ENCODE measurements at places on chromosomes 1 and 21.

- no peak overlapping the region for H3K27ac ChIP-seq
- no peaks in the 10 kb centered on the region for H3K36me3 ChIP-seq
- no peak overlapping the region for H3K4me3 ChIP-seq
- H3K27me3 ChIP-seq: no peaks in the 10 kb centered on the region
- H3K4me1 ChIP-seq: peaks cover 7% of the 10 kb centered on the region
Observed at GRCh38 chr1:233704170-233704897, 90.4 kb downstream of the KCNK1 start.

GRCh38 chr1:81409262-81409661, 391.5 kb upstream of the ADGRL2 start:
- H3K4me3 ChIP-seq: no peak overlapping the region
- H3K36me3 ChIP-seq: no peaks in the 10 kb centered on the region
- no peaks in the 10 kb centered on the region for H3K27me3 ChIP-seq

GRCh38 chr1:75338616-75339483, 204.7 kb downstream of the LHX8 start:
- H3K4me1 ChIP-seq: no peaks in the 10 kb centered on the region
- H3K36me3 ChIP-seq: no peaks in the 10 kb centered on the region
- DNase-seq: no peak

DNA sequence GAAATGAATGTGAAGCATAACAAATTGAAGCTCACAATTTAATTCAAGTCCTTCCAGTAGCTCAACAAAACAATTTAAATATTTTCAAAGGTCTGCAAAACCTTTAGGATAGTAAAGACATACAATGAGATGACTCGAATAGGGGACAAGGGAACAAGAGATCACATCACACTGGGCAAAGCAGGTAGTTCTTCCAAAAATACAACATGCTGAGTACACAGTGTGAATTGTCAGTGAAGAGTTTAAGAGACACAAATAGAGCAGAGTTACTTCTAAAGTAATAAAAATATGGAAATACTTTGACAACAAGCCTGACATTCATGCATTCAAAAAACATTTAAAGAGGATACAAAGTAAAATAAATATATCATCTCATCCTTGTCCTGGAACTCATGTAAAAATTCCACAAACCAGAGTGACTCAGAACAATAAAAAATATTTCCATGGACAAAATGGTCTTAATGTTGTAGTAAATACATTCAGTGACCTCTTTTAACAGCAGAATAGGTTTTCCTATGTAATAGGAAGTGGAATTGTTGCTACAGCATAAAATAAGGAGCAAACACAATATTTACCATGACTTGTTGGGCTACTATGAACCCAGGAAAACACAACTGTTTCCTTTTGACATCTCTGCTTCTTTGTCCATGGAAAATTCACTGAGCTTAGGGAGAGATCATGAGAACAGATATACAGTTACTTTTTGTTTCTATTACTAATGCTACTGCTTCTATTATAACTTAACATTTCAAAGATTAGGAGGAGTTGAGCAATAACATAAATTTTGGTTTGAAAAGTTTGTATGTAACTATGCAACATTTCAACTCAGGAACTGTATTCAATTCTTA, 83.7 kb upstream of the BCL10 start:
- DNase-seq: no peak
- no peaks in the 10 kb centered on the region for H3K27me3 ChIP-seq
- H3K4me1 ChIP-seq: no peaks in the 10 kb centered on the region
- no peak overlapping the region for H3K27ac ChIP-seq

- H3K27me3 ChIP-seq: peaks cover 49% of the 10 kb centered on the region
- no peak overlapping the region for H3K4me3 ChIP-seq
- H3K4me1 ChIP-seq: no peaks in the 10 kb centered on the region
- H3K27ac ChIP-seq: no peak overlapping the region
- no peaks in the 10 kb centered on the region for H3K36me3 ChIP-seq
- no peak for DNase-seq
Observed at GRCh38 chr1:165235777-165236291, 120.7 kb downstream of the LMX1A start.

- H3K36me3 ChIP-seq: no peaks in the 10 kb centered on the region
- no peaks in the 10 kb centered on the region for H3K27me3 ChIP-seq
- peaks cover 9% of the 10 kb centered on the region for H3K4me1 ChIP-seq
- DNase-seq: no peak
- H3K4me3 ChIP-seq: no peak overlapping the region
- H3K27ac ChIP-seq: peak overlapping the region; percentile 12
Observed at GRCh38 chr1:223038288-223039006, 104.6 kb downstream of the TLR5 start.

DNA sequence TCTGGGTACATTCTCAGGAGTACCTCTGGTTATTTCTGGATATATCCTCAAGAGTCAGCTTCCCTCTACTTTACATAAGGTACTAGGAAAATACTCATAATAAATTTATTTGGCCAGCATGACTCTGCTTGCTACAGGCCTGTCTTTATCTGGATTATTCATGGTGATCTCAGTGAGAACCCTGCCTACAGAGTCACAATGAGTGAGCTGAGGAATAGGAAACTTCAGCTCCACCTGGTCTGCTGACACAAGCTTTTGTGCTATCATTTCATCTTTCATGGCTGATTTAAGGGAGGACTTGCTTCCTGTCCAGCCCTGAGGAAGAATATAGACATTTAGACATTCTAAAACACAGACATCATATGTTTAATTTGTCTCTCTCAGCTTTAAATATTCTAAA, 19.5 kb upstream of the SUCO start:
- H3K36me3 ChIP-seq: no peaks in the 10 kb centered on the region
- DNase-seq: no peak
- H3K4me1 ChIP-seq: no peaks in the 10 kb centered on the region

DNA sequence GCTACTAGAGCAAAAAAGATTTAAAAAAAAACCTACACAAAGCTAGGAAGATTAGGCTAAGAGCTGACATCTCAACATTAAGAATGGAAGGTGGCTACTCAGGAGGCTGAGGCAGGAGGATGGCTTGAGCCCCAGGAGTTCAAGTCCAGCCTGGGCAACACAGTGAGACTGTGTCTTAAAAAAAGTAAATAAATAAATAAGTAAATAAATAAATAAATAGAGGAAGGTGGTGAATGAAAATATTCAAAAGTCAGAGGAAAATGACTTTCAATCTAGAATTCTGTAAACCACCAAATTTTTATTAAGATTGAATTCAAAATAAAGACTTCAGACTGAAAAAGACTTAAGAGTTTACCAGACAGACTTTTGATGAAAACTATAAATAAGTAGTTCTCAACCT, 50.9 kb upstream of the TMPRSS2 start:
- no peaks in the 10 kb centered on the region for H3K36me3 ChIP-seq
- no peaks in the 10 kb centered on the region for H3K27me3 ChIP-seq
- no peak overlapping the region for H3K4me3 ChIP-seq
- H3K27ac ChIP-seq: no peak overlapping the region
- H3K4me1 ChIP-seq: peaks cover 14% of the 10 kb centered on the region

DNA sequence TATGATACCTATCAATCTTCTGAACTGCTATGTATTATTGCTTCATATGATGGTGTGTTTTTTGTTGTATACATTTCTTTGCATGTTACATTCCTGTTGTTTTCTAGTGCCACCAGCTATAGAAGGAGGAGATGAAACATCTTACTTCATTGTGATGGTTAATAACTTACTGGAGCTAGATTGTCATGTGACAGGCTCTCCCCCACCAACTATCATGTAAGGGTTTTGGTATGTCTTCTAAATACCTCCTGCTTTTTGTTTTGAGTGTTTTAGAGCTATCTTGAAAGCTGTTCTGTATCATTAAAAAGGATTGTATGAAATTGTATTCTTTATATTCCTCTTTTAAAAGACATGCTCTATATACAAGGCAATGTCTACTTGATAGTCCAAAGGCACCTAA, 282.7 kb downstream of the HMCN1 start:
- H3K27ac ChIP-seq: no peak overlapping the region
- no peak overlapping the region for H3K4me3 ChIP-seq
- H3K27me3 ChIP-seq: no peaks in the 10 kb centered on the region
- H3K4me1 ChIP-seq: no peaks in the 10 kb centered on the region

- H3K4me1 ChIP-seq: no peaks in the 10 kb centered on the region
- no peaks in the 10 kb centered on the region for H3K27me3 ChIP-seq
- no peak for DNase-seq
- no peak overlapping the region for H3K27ac ChIP-seq
Observed at GRCh38 chr1:182972231-182972630, 19.3 kb upstream of the SHCBP1L start.

DNA sequence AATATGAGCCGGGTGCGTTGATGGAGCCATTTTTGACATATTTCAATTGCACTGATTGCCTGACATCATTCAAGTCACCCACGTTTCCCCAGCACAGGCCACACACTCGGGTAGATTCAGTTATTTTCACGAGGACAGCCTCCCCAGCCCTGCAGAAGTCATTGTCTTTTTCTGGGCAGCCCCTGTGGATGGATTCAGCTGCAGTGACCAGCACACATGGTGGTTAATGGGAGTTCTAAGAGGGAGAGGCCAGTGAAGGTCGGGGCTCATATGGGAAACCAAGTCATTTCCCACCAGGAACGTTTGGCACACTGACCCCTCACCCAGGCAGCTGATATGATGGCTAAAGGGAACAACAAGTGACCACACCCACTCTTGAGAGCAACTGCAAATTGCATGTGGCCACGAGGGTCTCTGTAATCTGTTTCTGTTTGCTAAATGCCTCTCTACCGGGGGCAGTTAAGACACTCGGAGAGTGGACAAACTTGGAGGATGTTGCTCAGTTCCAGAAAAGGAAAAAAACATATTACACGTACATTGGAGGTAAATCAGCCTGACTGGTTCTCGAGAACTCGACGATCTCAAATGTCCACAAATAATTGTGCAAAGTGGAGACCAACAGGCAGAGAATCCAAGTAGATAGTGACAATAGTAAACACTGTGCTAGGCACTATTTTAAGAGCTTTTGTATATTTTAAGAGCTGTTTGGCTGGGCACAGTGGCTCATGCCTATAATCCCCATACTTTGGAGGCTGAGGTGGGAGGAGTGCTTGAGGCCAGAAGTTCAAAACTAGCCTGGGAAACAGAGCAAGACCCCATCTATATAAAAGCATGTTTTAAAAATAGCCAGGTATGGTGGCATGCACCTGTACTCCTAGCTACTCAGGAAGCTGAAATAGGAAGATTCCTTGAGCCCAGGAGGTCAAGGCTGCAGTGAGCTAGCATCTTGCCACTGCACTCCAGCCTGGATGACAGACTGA, 167.2 kb upstream of the IRF2BP2 start:
- H3K36me3 ChIP-seq: no peaks in the 10 kb centered on the region
- no peak overlapping the region for H3K27ac ChIP-seq
- H3K4me3 ChIP-seq: no peak overlapping the region
- DNase-seq: no peak
- H3K4me1 ChIP-seq: no peaks in the 10 kb centered on the region

DNA sequence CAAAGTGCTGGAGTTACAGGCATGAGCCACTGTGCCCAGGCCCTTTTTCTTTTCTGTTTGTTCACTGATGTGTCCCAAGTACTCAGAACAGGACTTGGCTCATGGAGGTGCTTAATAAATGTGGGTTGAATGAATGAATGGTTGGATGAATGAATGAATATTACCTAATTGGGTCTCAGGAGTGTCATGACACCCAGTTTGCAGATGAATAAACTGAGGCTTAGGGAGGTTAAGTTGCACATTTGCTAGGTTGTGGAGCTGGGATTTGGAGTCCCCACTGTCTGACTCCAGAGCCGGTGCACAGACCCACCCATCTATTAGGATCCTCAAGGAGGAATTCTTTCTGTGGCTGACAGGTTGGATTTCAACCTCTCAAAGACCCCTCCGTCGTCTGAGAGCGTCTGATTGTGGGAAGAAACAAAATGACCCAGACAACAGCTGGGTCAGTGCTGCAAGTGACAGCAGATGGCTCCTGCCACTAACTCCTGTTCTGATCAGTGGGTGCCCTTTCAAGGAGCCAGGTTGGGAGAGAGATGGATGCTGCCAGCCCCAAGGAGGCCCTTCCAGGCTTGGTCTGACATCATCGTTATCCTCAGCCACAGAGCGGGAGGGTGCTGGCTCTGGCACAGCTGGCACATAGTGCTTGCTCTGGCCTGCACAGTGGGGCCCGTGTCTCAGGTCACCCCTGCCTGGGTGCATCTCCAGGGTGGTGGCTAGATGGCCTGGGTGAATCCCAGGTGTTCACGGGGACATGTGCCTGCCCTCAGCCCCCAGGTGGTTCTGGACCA, 24.2 kb downstream of the ARHGEF10L start:
- H3K27ac ChIP-seq: peak overlapping the region; percentile 96
- no peaks in the 10 kb centered on the region for H3K36me3 ChIP-seq
- no peak overlapping the region for H3K4me3 ChIP-seq

- no peaks in the 10 kb centered on the region for H3K27me3 ChIP-seq
- no peaks in the 10 kb centered on the region for H3K36me3 ChIP-seq
- no peaks in the 10 kb centered on the region for H3K4me1 ChIP-seq
- H3K27ac ChIP-seq: no peak overlapping the region
- no peak for DNase-seq
Observed at GRCh38 chr1:41399145-41399795, 38.0 kb downstream of the FOXO6 start.

DNA sequence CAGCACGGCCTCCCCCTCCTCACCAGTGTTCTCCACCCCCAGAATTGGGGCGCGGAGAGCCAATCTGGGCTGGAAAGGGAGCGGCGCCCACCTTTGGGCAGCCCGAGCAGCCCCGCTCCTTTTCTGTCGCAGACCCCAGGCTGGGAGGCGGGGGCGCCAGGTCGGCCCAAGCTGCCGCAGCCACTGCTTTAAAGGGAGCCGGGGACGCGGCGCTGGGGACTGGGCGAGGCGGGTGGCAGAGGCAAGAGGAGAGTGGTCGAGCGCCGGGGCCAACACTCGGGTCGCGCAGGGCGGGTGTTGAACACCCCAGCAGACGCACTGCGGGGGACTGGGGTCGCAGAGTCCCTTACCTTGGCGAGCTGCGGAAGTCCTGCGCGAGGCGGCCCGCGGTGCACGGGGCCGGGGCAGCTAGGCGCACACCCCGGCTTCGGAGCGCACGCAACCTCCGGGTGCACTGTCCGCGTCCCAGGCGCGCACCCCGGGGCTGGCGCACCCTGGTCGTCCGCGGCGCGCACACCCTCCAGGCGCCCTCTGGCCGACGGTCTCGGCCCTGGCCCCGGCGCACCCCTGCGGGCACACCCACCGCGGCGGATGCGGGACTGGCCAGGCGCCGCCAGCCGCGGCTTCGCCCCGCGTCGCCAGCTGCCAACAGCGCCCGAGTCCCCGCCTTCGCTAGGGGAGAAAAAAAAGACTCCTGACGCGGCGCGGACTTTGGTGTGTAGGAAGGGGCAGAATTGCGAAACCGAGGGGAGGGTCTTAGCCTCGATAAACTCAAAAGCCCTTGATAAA, at the start of gene KANK4:
Gene KANK4 (minus strand): TSS at position 679 of the 789 bp plus-strand sequence. CDS start 37,870 bp downstream, outside the sequence.
- H3K27ac ChIP-seq: peak within 1 kb of the TSS; percentile 90
- H3K27me3 ChIP-seq: no peaks in the 10 kb centered on the region
- no peaks in the 10 kb centered on the region for H3K4me1 ChIP-seq
- no peak for DNase-seq

GRCh38 chr1:4160181-4160580, 260.1 kb upstream of the C1orf174 start:
- H3K36me3 ChIP-seq: no peaks in the 10 kb centered on the region
- no peak overlapping the region for H3K27ac ChIP-seq
- no peaks in the 10 kb centered on the region for H3K27me3 ChIP-seq
- no peak overlapping the region for H3K4me3 ChIP-seq

- peak overlapping the region; percentile 94 for H3K27ac ChIP-seq
- H3K27me3 ChIP-seq: no peaks in the 10 kb centered on the region
- no peaks in the 10 kb centered on the region for H3K36me3 ChIP-seq
- peaks cover 14% of the 10 kb centered on the region for H3K4me1 ChIP-seq
- H3K4me3 ChIP-seq: peak overlapping the region; percentile 81
- DNase-seq: no peak
Observed at GRCh38 chr1:230068621-230068873, 1.5 kb downstream of the GALNT2 start.

Measured in tibial nerve (tissue), 4 donors.